Endodermal cell (in vitro differentiated cells): ENCODE measurements at places on chromosomes 7 and 10. TPM values are rescaled to one million over a fixed set of nuclear protein-coding genes. Genes with fewer than 3 reads are reported as not detected.

GRCh38 chr10:67629461-67629971 lies 66.5 kb downstream of the CTNNA3 start:
- DNase-seq, result peak; percentile 60

The MYL10 gene
- total RNA-seq, result not detected in 2 replicates

GRCh38 chr7:100640517-100641440 lies 573 bp downstream of the TFR2 start:
- DNase-seq, result no peak

DNA sequence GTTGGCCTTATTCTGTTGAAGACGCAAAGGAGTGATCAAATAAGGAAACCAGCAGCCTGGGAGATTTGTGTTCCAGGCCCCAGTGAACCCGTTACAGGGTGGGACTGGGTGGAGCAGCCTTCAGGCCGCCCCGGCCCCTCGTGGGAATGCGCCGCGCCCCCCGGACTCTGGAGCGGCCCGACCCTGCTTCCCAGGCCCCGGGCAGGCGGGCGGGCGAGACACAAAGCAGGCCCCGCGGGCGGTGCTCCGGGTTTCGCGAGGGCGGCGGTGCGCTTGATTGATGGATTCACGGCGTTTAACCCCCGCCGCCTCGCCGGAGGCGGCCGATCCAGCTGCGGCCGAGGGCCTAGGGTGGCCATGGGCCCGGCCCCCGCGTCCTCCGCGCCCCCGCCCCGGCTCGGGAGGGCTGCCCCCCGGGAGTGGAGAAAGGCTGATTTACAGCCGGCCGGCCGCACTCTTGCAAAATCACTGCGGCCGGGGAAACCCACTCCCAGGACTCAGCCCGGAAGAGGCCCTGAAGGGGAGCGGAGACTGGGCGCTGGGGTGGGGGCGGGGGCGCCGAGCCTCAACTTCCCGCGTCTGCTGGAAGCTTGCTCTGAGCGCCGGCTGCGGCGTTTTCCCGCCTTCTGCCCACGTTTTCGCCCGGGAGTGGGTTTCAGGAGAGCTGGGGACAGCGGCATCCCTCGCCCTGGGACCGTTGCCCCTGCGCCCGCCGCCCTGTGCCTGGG lies 299.6 kb upstream of the NFE2L3 start:
- DNase-seq, result peak; percentile 84

GRCh38 chr7:112411186-112411795 lies 39.0 kb upstream of the IFRD1 start:
- no peak for DNase-seq

- no peak for DNase-seq
Measured at GRCh38 chr10:85992324-85992723, 374.3 kb downstream of the GRID1 start.

- DNase-seq, result no peak
Measured at GRCh38 chr7:8284606-8285005, 22.6 kb upstream of the ICA1 start.

GRCh38 chr7:4450483-4450882 lies 231.6 kb upstream of the FOXK1 start:
- DNase-seq, result no peak

The TMEM196 gene
- total RNA-seq, result not detected in 3 replicates

DNA sequence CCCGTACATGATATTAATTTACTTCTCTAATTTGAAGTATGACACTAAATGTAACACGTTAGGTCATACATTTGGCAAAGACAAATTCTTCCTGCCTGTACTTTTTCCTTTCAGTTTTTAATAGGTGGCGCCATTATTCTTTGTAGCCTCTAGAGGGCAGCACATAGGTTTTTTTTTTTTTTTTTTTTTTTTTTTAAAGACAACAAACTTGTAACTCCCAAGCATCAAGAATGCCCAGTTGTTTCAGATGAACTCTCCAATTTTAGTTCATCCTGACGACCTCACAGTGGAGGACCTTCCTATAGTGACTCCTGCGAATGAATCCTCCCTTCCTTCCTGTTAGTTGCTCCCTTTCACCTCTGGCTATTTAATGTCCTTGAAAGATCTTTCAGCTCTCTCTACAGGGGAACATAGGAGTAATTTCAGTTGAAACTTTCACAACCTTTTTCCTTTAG lies 139.3 kb upstream of the HDAC9 start:
- peak; percentile 52 for DNase-seq

The CALU gene
- 155 and 160 TPM in 2 replicates for total RNA-seq

- peak; percentile 81 for DNase-seq
Measured at GRCh38 chr10:62805231-62806099, 945 bp downstream of the ADO start.

- no peak for DNase-seq
Measured at GRCh38 chr10:47165711-47166404, 134.1 kb upstream of the GDF10 start.

DNA sequence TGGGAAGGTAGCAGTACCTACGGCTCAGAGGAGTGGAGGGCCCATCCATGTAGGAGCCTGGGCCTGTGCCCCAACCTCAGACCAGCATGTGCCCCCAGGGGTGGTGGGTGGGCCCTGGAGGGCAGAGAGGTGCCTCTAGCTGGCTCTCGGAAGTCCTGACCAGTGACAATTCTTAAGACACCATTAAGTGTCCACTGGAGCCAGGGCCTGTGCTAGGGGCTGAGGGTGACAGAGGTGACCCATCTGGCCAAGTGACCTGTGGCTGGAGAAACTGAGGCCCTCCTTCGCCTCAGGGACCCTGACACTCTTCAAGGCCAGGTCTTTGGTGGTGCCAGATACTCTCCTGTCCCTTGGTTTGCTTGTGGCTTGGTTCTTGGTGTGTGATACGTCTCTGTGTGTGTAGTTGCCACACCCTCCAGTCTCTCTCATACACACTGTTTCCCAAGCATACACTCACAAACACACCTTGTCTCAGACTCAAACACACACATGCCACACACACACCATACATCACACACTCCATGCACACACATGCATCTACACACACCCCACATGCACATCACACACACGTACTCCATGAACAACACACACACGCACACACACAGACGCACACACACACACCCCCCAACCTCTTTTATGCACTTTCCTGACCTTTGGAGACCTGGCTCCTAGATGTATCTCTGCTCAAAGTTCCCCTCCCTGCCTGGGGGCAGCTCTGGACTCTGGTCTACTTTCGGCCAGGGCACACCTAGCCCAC lies 897 bp upstream of the RAMP3 start:
- DNase-seq, result peak; percentile 40
